ENCODE measurements at places on chromosomes 16 and 17. TPM values are rescaled to one million over a fixed set of nuclear protein-coding genes. Genes with fewer than 3 reads are reported as not detected.

The ITGAL gene
- total RNA-seq = not detected

The CYGB gene
- 0.42 TPM for total RNA-seq

The C16orf74 gene
- 38.7 TPM for total RNA-seq

The CD68 gene
- 2.9 TPM for total RNA-seq

The EVPLL gene
- not detected for total RNA-seq

The MYOCD gene
- total RNA-seq = not detected

The RAB11FIP4 gene
- total RNA-seq = 0.92 TPM

The HP gene
- total RNA-seq = not detected

The CSH1 gene
- not detected for total RNA-seq

The CCDC154 gene
- total RNA-seq = 0.25 TPM

The NPIPB8 gene
- not detected for total RNA-seq

The ATP1B2 gene
- not detected for total RNA-seq

The TMC6 gene
- 72.4 TPM for total RNA-seq

The P2RX1 gene
- total RNA-seq = not detected

The CA5A gene
- total RNA-seq = not detected

The UTP4 gene
- 60.2 TPM for total RNA-seq

The PHOSPHO1 gene
- not detected for total RNA-seq

The KRT16 gene
- not detected for total RNA-seq

The CORO1A gene
- 6.1 TPM for total RNA-seq

The PLXDC1 gene
- total RNA-seq = not detected

The FKBP10 gene
- 168 TPM for total RNA-seq

The LHX1 gene
- not detected for total RNA-seq

The KCNG4 gene
- not detected for total RNA-seq

The CARHSP1 gene
- total RNA-seq = 69.2 TPM

The LPCAT2 gene
- total RNA-seq = 72.9 TPM

The CMTM4 gene
- 8.5 TPM for total RNA-seq

The PRSS53 gene
- 4.5 TPM for total RNA-seq

The SHPK gene
- 17.8 TPM for total RNA-seq

The VTN gene
- total RNA-seq = not detected

The HSF4 gene
- 5.5 TPM for total RNA-seq

The TBC1D26 gene
- not detected for total RNA-seq

The CFAP52 gene
- not detected for total RNA-seq

The FOXO3B gene
- 7.2 TPM for total RNA-seq

The MSLN gene
- not detected for total RNA-seq

The DLX3 gene
- total RNA-seq = not detected

The EPN3 gene
- total RNA-seq = not detected

The DPEP3 gene
- not detected for total RNA-seq

The TLCD2 gene
- 2.1 TPM for total RNA-seq

The KRT25 gene
- not detected for total RNA-seq

The KRT33B gene
- total RNA-seq = not detected

The MT4 gene
- total RNA-seq = not detected

The KRT20 gene
- not detected for total RNA-seq

The ZSCAN10 gene
- total RNA-seq = not detected

All from endothelial cell of umbilical vein (primary cell).